ENCODE measurements at places on chromosomes 11 and 22.

- no peak for DNase-seq
Observed at GRCh38 chr11:65217441-65218423, 36.0 kb downstream of the CAPN1 start.

DNA sequence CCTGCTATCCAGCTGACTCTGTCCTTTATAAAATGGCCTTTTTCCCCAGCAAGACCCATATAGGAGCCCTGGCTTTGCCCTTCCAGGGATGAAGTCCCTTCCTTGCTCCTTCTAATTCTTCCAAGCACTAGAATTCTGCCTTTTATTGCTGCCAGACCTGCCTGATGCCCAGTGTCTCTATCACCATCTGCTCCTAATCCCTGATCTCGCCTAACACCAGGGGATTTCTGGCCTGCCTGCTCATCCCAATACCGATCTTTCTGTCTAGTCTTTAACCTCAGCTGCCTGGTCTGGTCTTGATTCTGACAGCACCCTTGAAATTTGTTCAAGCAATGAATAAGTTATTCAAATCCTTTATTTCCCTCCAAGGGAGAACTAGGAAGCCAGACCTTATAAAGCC lies 150.2 kb downstream of the SPON1 start:
- no peak for DNase-seq

- DNase-seq, result no peak
Observed at GRCh38 chr11:58616594-58616993, 5.9 kb upstream of the CNTF start.

DNA sequence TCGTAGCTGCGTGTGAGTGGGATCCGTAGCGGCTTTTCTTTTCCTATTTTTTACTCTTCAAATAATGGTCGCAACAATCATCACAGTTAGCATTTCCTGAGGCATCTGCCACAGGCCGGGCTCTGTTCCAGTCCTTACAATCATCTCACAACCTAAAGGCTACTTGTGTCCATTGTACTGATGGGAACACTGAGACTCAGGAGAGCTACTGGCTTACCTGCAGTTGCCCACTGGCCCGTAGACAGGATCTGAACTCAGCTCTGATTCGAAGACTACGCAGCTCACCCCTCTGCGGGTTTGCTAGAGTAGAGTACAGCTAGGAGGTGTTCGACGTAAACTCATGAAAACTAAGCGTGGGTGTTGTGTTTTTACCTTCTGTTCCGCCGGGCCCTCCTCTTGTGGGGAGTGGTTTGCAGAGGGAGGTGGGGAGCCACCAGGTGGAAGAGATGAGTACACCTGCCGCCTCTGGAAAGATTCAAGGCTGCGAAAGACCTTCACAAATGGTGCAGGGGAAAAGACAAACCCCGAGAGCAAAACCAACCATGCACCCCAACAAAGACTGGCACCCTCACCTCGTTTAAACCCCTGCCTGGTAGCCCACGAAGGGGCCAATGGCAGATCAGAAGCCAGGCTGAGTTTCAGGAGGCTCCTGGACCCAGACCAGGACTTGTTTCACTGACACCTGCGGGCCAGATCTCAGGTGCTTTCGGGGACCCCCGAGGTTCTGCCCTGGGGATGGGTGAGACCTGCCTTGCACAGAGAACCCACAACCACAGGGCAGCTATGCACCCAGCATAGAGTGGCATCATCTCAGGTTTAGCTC lies 18.3 kb upstream of the RFPL3 start:
- DNase-seq, result no peak

- DNase-seq, result no peak
Observed at GRCh38 chr11:116170526-116171120, 602.2 kb downstream of the BUD13 start.

GRCh38 chr22:49861642-49862495 lies 8.2 kb downstream of the ZBED4 start:
- no peak for DNase-seq

- no peak for DNase-seq
Observed at GRCh38 chr11:2741006-2741376, 41.2 kb upstream of the KCNQ1OT1 start.

GRCh38 chr22:27136596-27136995 lies 479.2 kb downstream of the MIAT start:
- no peak for DNase-seq

- no peak for DNase-seq
Observed at GRCh38 chr22:37060801-37061610, 9.5 kb downstream of the KCTD17 start.

GRCh38 chr22:48156603-48157355 lies 1394.3 kb downstream of the TBC1D22A start:
- no peak for DNase-seq

DNA sequence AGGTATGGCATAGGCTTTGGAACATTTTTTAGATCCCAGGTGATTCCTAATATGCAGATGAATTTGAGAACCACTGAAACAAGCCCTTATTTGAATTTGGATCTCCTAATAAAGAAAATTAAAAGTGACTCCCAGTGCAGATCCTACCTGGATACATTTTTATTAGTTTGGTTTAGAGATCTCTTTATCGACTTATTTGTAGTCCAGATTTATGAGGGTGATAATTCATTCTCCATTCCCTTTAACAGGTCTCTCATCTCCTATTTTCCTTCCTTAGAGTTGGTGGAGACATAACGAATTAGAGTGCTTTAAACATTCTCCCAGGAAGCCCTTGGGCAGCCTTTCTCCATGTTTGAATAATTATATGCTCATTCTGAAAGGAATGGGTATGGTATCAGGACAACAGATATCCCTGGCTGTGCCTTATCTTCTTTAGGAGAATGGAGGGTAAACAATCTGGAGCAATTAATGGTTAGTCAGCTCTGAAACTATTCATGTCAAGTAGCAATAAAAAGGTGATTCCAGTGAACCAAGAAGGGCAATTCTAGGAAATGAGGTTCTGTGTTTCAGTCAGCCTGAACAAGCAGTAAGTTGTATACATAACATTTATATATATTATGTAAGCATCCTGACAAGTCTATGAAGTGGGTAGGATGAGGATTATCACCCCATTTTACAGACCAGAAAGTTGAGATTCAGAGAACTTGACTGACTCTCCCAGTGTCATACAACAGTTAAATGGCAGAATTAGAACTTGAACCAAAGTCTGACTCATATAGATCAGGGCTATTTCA lies 53.9 kb upstream of the RCE1 start:
- DNase-seq, result no peak

DNA sequence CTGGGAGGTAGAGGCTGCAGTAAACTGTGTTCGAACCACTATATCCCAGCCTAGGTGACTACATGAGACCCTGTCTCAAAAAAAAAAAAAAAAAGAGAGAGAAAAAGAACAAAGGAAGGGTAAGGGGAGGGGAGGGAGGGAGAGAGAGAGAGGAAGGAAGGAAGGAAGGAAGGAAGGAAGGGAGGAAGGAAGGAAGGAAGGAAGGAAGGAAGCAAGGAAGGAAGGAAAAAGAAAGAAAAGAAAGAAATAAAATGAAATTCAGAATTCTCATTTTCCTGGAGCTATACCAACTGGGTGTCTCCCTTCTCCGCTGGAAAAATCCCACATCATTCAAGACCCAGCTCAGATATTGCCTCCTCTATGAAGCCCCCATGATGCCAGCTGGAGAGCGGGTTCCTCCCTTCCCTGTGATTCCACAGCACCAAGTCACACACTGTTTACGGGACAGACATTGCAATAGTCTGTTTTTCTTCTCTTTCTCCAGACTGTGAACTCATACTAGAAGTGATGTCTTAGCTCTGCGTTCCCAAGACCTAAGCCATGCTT lies 3.0 kb upstream of the PPFIA1 start:
- DNase-seq, result no peak

GRCh38 chr22:48752451-48753380 lies 1075.0 kb downstream of the BRD1 start:
- no peak for DNase-seq

DNA sequence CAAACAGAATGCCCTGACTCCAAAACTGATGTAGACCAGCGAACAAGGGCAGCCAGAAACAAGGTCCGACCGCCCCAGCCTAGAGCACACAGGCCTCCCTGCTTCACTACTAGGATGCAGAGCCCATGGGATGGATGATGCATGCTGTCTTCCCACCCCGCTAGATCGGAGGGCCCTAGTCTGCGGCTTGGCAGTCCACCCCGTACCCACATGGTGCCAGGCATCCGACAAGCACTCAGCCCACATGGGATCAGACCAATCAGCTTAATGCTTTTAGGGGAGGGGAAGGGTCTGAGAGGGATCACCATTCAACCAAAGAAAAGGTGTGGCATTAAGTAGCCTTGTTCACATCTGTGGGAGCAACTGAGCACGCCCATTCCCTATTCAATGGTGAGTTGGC lies 30.6 kb downstream of the PISD start:
- DNase-seq, result no peak

DNA sequence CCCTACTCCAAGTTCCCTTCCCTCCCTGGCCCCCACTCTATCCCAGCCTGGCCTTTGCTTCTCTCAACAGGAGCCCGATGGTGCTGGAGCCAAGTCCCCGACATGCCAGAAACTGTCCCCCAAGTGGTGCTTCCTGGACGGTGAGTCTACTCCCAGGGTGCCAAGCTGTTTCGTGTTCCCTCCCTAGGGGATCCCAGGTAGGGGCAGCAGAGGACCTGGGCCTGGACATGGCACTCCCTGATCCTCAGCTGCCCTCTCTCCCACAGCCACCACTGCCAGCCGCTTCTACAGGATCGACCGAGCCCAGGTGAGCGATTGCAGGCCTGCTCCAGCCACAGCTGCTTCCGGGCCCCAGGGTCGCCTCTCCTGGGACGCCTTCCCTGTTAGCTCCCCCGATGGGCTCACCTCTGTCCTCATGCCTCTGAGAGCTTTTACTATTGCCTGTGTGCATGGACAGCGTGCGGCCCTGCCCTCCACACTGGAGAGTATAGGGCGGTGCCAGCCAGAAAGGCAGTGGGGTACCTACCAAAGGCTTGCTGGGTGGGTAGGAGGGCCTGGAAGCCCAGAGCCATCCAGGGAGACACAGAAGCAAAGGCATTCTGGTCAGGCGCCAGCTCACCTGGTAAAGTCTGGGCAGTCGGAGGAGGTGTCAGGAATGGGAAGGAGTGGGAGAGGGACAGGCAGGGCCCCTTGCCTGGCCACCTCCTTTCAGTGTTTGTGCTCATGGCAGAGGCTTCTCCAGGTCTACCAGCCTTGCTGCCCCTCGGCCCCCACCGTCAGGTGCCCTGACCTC lies 5.0 kb upstream of the MDK start:
- DNase-seq, result no peak

DNA sequence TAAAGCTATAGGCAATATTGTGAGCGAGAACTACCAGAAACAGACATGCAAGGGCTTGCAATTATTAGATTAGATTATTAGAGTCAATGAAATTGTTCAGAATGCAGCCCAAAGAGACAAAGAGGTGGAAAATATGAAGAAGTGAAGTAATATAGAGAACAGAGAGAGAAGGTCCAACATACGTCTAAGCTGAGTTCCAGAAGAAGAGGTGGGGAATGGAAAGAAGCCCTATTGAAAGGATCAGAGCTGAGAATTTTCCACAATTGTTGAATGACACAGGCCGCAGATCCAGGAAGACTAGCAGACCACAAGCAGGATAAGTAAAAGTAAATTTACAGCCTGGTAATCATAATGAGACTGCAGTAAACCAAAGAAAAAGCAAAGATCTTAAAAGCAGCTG lies 93.2 kb downstream of the EXT2 start:
- no peak for DNase-seq

DNA sequence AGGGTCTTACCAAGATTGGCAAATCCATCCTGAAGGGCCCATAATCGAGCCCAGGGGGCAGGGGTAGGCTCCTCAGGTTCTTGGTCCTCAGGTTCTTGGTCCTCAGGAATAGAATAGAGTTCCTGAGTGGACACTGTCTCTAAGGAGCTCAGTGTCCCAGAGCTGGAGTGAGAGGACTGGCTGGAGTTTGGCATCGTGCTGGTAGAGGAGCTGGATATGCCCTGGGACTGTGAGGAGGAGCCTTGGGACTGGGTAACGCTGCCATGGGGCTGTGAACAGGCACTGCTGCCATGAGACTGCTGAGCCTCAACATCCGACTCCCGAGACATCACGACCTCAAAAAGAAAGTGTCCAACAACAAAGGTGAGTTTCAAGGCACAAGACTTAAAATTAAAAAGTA lies 7.2 kb downstream of the CHEK2 start:
- no peak for DNase-seq

- no peak for DNase-seq
Observed at GRCh38 chr11:96486890-96487611, 97.2 kb downstream of the JRKL start.

- DNase-seq, result no peak
Observed at GRCh38 chr22:50243685-50244419, 971 bp downstream of the TUBGCP6 start.

- DNase-seq, result no peak
Observed at GRCh38 chr22:37611207-37611606, 2.6 kb downstream of the GGA1 start.

GRCh38 chr22:36506637-36507517 lies at the start of gene FOXRED2:
Gene FOXRED2, minus strand, starts transcription at chr22:36507040. Its CDS starts 618 bp downstream, at chr22:36506422.
- peak; percentile 67 for DNase-seq

GRCh38 chr11:62242021-62242420 lies at the start of gene SCGB1D2:
Gene SCGB1D2, plus strand, starts transcription at chr11:62242239. Its CDS starts 69 bp downstream, at chr11:62242308.
- no peak for DNase-seq

GRCh38 chr11:32121012-32121411 lies 30.1 kb downstream of the RCN1 start:
- DNase-seq, result no peak

DNA sequence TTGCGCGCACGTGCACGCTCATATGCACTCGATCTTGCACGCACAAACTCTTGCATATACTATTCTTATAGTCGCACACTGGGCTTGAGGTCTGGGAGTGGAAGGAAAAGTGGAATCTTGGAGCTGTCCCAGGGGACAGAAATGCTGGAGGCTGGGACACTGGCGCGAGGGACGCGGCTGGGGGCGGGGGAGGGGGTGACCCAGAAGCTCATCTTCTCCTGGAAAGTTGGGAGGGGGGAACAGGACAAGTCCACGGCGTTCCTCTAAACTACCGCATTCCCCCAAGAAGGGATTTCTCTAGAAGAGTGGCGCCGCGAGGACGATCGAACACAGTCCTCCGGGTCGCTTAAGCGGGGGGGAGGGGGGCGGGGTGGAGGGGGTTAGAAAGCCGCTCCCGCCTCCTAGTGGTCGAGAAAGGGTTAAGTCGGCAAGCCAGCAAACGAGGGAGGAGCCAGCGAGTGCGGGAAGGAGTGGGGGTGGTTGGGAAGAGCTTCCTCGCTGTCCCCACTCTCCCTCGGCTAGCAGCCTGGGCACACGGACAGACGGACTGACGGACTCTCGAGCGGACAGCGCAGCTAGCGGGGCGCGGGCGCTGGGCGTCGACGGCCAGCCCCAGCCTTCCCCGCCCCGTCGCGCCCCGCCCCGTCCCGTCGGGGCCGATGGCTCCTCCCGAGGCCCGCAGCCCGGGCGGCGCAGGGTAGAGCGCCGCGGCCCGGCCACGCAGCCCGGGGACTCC lies at the start of gene RTN4RL2:
Gene RTN4RL2, plus strand, starts transcription at position 507 of the 736 bp plus-strand sequence. CDS start 338 bp downstream, outside the sequence.
- DNase-seq, result no peak

- no peak for DNase-seq
Observed at GRCh38 chr11:131658414-131658813, 288.0 kb downstream of the NTM start.

- DNase-seq, result no peak
Observed at GRCh38 chr22:47423861-47424820, 661.7 kb downstream of the TBC1D22A start.
